ENCODE measurements at places on chromosomes 7 and 10. TPM values are rescaled to one million over a fixed set of nuclear protein-coding genes. Genes with fewer than 3 reads are reported as not detected.

DNA sequence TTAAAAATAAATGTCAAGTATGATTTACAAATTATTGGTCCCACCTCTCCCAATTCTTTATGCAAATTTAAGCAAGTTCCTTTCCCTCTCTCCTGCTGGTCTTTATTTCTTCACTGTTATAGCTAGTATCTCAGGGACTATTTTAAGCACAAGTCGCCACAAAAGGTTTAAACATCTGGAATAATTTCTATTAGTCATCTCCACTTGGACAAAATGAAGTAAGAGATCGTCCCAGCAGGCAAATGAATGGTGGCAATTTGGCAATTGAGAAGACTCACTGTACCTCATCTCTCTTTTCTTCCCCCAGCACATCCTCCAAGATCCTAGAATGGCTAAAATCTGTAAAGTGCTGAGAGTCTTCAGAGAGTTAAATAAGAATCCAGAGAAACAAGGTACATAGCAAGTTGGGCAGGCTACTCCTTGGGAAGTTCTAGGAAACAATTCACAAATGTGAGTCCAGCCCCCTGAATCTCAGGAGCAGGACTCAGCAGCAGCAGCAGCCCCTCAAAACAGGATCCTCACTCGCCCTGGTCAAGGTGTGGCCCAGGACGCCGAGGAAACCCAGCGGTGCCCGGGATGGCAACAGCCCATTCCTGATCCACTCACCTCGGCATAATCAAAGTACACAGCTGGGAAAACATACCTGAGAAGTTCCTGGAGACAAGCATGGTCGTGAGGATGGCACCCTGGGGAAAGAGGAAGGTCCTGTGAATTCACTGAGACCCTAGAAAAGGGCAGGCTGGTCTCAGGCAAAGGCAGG is 30.3 kb upstream of the NDST2 start:
- DNase-seq: no peak

DNA sequence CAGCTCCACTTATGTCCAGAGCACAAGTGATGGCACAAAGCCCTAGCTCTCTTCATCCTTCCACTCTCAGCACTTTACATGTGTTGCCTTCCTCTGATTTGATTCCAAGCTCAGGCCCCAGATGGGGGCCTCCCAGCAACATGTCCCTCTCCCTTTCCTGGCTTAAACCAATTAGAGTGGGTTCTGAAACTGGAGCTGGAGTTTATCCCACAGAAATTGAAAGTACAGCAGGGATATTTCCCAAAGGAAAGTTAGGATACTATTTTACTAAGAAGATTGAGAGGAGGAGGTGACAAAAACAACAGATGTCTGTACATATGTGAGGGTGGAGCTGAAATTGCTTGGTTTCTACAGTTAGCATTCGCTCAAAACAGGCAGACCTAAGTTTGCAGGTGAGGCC is 724.6 kb downstream of the AUTS2 start:
- DNase-seq: no peak

DNA sequence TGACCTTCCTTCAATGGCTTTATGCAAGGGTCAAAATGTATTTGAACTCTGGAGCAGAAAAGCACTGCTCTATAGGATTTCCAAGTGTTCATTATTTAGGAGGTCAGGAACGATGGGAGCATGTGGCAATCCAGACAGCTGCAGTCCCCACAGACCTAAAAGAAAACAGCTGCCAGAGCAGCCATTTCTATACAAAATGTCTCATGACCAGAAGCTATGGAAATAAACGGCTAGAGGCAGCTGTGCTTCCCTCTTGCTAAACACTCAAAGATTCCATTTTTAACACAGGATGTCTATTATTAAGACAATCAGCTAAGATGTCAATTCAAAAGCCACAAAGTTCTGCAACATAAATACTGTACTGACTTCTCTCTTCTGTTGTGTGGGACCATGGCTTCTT is 879.1 kb upstream of the C7orf33 start:
- no peak for DNase-seq

DNA sequence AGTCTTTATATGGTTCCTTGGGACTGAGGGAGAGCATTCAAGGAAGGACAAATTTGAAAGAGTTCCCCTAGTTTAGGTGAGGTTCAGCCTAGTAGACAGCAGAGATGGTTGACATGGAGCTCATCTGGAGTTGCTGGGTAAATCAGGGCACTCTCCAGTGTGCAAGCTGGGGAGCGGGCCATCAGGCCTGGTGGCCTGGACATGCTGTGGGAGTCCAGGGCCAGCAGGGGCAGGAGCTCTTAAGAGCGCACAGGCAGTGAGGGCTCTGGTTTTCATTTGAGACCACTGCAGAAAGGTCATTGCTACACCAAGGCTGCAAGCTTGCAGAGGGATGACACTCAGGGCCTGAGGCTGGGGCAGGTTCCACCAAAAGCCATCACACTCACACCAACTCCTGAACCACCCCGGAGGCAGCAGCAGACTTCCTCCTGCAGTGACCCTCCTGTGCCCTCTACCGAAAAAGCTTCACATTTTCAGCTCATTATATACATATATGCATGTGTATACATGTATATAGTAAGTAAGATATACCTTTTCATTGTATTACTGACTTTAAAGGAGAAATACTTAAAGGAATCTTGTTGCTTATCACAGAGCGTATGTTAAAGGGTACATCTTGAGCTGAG is 39.5 kb downstream of the STEAP1B start:
- DNase-seq: no peak

GRCh38 chr10:101724446-101724845 is 29.5 kb upstream of the FBXW4 start:
- no peak for DNase-seq

DNA sequence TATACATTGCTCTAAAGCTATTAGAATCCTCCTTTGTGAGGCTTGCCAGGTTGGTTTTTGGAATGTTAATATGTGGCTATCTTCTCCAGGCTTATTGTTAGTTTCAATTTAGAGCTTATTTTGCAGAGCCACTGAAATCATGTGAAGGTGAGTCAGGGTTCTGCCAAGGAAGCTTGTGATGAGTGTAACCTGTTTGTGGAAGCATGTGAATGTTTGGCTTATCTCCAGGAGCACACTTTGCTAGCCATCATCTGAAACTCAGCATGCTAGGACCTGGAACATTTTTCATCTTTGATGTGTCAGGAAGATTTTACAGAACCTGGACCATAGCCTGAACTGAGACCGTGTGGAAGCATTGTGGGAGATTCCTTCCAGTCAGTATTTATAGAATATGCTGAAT is 197.3 kb downstream of the PPP1R9A start:
- DNase-seq: no peak

- DNase-seq: no peak
These were observed 222.2 kb downstream of the CDK14 start for GRCh38 chr7:90818341-90818740.

GRCh38 chr7:23894892-23895569 is 185.0 kb downstream of the STK31 start:
- DNase-seq: no peak

DNA sequence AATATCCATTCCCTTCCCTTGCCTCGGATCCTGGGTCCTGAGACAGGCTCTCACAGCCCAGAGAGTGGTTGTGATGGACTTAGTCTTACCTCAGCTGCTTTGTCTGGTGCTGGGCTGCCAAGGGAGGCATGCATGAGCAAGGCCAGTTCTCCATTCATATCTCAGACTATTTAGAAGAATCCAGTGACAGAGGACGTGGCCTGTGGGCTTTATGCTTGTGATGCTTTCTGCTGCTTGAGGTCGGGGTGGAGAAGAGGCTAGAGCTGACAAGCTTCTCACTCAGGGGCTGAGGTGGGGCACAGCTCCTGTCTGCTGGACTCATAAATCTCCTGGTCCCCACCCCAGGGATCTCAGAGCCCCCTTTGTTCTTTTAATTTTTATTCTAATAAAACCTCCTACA is 66.8 kb downstream of the DNAJC12 start:
- DNase-seq: no peak

DNA sequence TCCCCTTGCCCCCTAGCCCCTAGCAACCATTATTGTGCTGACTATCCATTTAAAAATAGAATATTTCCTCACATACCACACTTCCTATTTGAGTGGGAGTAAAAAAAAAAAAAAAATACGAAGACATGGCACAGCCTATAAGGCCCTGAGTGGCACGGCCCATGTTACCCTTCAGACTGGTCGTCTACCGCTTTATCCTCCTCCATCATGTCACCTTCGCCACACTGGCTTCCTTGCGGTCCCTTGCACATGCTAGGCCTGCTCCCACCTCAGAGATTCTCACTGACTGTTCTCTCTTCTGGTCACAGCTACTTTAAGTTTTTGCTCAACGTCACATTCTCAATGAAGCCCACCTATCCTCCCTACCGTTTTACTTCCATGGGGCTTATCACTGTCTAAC is 130.3 kb downstream of the ATE1 start:
- DNase-seq: no peak

- peak; percentile 58 for DNase-seq
These were observed at the start of gene PTN for GRCh38 chr7:137343281-137343841. Gene PTN (minus strand): TSS chr7:137343733. CDS start chr7:137254973, 88,760 bp downstream.

- DNase-seq: peak; percentile 12
These were observed 357.5 kb downstream of the DNAJB6 start for GRCh38 chr7:157694376-157694665.

GRCh38 chr10:14328881-14329672 is 1.6 kb downstream of the FRMD4A start:
- DNase-seq: no peak

GRCh38 chr10:74511051-74511450 is 315.3 kb upstream of the KAT6B start:
- DNase-seq: no peak

DNA sequence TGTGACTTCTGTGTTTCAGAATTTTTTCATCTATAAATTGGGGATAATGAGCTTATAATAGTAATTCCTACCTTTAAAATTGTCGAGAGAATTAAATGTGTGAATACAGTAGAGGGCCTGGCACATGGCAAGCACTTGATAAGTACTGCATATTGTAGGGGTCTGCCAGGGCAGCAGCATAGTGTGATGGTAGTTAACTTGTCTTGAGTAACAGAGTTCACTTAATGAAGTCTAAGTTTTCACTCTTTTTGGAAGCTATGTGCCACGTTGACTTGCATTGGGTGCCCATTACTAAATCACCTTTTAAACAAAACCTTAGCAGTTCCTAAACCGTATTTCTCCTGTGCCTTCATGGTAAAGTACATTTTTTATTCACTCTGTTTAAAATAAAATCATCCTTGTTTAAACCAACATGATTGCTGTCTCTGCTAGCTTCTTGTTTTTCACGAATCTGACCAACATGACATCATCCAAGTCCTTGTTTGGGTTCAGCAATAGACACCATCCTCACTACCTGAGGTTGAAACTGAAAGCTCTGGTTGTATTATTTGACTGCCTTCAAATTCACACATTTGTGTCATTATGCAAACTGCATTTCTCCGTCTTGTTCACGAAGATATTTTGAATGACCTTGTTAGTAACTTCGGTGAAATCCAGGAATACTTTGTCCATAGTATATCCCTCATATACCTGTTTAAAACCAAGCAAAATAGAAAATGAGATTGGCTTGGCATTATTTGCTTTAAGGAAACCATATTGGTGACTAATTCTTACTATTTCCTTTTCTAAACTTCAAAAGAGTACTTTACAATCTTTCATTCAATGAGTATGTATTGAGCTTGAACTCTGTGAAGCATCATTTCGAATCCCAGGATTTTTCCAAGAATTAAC is 340.2 kb downstream of the SUGCT start:
- no peak for DNase-seq

DNA sequence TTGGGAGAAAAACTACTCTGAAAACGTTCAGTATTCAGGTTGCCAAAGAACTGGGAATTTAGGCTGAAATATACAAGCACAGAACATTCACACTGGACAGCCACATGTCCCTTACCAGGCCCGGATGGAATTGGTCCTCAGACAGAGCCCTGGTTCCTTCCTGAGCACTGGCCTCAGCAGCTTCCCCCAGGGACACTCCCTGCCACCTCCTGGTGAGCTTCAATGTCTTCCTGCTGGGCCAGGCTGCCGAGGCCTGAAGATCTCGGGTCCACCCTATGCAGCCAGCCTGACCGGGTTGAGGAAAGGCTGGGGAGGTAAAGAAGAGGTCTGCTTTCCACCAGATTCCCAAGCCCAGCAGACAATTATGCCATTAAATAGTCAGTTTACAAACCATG is 24.8 kb downstream of the LEP start:
- DNase-seq: peak; percentile 64

GRCh38 chr10:75828413-75828812 is 397.0 kb downstream of the LRMDA start:
- DNase-seq: no peak

DNA sequence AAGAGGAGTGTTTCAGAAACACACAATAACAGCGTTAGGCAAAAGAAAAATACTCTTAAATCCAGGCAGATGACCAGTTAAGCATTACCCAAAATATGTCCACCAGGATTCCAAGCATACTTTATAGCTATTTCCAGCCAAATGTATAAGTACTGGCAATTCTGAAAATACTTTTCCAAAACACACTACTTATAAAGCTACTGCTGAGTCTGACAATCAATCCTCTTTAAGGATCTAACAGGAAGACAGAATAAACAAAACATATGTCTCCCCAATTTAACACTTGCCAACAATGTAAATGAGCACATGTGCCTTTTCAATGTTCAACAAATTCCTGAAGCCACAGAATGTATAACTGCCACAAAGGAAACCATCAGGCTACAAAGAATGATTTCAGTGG is 370.9 kb downstream of the SORCS1 start:
- DNase-seq: no peak

GRCh38 chr10:25820874-25821273 is 113.2 kb upstream of the MYO3A start:
- DNase-seq: no peak

DNA sequence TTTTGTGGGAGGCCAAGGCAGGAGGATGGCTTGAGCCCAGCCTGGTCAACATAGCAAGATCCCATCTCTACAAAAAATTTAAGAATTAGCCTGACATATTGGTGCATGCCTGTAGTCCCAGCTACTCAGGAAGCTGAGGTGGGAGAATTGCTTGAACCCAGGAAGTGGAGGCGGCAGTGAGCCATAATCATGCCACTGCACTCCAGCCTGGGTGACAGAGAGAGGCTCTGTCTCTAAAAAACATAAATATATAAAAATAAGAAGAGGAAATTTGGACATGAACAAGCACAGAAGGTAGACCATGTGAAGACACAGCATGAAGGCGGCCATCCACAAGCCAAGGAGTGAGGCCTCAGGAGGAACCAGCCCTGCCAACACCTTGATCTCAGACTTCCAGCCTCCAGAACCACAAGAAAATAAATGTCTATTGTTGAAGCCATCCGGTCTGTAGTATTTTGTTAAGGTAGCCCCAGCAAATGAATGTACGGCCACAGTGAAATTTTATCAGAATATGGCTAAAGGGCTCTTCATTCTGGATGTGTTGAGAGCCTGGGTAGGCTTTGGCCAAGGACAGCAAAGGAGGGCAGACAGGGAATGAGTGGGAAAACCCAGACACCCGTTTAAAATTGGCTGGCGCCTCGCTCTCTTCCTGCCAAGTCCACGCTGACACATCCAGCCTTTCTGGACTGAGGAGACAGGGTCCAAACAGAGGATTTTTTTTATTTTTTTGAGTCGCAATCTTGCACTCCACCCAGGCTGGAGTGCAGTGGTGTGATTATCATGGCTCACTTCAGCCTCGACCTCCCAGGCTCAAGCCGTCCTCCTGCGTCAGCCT is 12.9 kb upstream of the GRID2IP start:
- no peak for DNase-seq

- DNase-seq: no peak
These were observed 84.5 kb downstream of the CUX1 start for GRCh38 chr7:101901661-101902491.

GRCh38 chr10:90652519-90652918 is 205.3 kb downstream of the HTR7 start:
- DNase-seq: no peak

The PAX4 gene
- polyA plus RNA-seq: not detected

The CDC14C gene
- not detected for polyA plus RNA-seq

The SCRN1 gene
- polyA plus RNA-seq: 64.3 TPM

The CNPY1 gene
- polyA plus RNA-seq: not detected

The SLC26A3 gene
- polyA plus RNA-seq: not detected

The CCAR1 gene
- polyA plus RNA-seq: 27.5 TPM

The HOXA3 gene
- 0.15 TPM for polyA plus RNA-seq

The LRRC61 gene
- 0.93 TPM for polyA plus RNA-seq
